ENCODE measurements at places on chromosomes 13 and 19. TPM values are rescaled to one million over a fixed set of nuclear protein-coding genes. Genes with fewer than 3 reads are reported as not detected.
A peak's percentile ranks its signal among the peaks of the same experiment; 100 is the strongest.

GRCh38 chr19:6412447-6413091, 12.0 kb downstream of the KHSRP start:
- no peaks in the 10 kb centered on the region for H3K4me1 ChIP-seq
- H3K27me3 ChIP-seq: no peaks in the 10 kb centered on the region
- no peak for DNase-seq

GRCh38 chr19:49368711-49369358, 5.2 kb downstream of the DKKL1 start:
- DNase-seq: no peak
- H3K36me3 ChIP-seq: peaks cover 4% of the 10 kb centered on the region
- peaks cover 5% of the 10 kb centered on the region for H3K27me3 ChIP-seq
- no peak overlapping the region for H3K27ac ChIP-seq

DNA sequence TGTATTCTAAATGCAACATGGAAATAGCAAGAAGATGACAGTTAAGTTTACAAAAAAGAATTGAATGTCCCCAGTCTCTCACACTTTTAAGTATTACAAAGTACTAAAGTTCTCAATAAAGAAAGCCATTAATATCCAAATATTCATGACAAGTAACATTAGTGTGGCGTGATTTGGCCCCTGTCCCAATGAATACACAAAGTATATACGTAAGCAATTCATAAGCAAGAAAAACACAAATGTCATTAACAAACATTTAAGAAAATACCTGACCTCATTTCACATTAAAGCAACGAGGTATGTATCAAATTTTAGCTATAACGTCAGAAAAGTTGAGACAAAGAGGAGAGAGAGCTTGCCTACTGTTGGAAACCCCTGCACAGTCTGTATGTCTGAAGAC, 241.9 kb upstream of the IRS2 start:
- H3K4me3 ChIP-seq: no peak overlapping the region
- DNase-seq: no peak
- H3K4me1 ChIP-seq: no peaks in the 10 kb centered on the region
- H3K36me3 ChIP-seq: no peaks in the 10 kb centered on the region

DNA sequence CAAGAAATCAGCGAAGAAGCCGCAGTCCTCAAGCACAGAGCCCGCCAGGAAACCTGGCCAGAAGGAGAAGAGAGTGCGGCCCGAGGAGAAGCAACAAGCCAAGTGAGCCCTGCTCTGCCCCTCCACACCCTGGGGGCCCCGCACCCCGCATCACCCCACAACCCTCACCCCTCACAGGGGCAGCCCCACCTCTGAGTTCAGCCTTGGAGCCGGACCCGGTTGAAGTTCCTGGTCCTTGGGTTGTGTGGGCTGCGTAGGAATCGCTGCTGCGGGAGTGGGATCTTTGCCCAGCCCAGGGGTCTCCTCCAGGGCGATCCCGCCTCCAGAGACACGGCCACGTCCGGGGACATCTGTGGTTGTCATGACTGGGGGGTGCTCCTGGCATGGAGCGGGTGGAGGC, 22.0 kb downstream of the PLIN4 start:
- H3K27me3 ChIP-seq: no peaks in the 10 kb centered on the region
- no peaks in the 10 kb centered on the region for H3K36me3 ChIP-seq
- H3K27ac ChIP-seq: no peak overlapping the region

DNA sequence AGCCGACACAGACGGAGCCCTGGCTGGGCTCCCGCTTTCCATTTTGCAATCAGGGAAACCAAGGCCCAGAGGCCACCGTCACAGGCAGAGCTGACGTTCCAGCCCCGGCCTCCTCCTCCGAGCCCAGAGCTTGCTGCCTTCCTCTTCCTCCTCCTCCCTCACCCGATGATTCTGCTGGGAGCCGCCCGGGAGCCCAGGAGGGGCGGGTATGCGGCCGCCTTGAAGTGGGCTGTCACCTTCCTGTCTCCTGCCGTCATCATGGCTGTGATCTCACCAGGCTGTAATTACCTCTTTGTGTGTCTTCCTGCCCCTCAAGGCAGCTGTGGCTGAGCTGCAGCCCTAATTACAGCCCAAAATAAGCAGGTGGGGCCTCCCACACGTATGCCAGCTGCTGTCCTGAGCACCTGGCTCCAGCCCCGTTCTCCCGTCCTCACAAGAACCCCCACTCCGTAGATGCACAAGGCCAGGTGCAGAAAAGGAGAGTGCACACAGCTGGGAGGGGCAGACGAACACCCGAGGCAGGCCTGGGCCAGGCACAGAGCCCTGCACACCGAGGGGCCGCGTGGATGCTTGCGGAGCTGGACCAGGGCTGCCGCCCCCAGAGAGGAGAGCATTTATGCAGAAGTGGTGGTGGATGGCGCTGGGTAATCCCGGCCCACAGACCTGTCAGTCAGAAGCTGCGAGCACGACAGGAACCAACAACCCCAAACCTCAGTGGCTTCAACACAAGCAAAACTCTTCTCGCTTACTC, 4.0 kb downstream of the TPGS1 start:
- peak overlapping the region; percentile 99 for H3K27ac ChIP-seq
- no peaks in the 10 kb centered on the region for H3K36me3 ChIP-seq
- DNase-seq: peak; percentile 81
- H3K27me3 ChIP-seq: no peaks in the 10 kb centered on the region

DNA sequence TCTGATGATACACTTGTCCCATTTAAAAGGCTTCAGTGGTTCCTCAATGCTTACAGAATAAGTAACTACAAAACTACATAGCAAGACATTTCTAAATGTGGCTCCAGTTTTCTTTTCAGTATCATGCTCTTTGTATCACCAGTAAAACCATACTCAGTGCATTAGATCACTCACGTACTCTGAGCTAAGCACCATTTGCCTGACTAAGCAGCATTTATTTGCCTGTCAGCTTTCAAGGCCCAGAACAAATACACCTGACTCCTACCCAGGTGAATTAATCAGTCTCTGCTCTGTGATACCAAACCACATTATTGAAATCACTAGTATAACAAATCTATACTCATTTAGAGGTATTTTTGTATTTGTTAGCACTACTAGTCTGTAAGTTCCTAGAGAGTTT, 47.4 kb upstream of the PCDH20 start:
- no peak overlapping the region for H3K4me3 ChIP-seq
- no peak overlapping the region for H3K27ac ChIP-seq
- no peaks in the 10 kb centered on the region for H3K27me3 ChIP-seq
- no peaks in the 10 kb centered on the region for H3K4me1 ChIP-seq

DNA sequence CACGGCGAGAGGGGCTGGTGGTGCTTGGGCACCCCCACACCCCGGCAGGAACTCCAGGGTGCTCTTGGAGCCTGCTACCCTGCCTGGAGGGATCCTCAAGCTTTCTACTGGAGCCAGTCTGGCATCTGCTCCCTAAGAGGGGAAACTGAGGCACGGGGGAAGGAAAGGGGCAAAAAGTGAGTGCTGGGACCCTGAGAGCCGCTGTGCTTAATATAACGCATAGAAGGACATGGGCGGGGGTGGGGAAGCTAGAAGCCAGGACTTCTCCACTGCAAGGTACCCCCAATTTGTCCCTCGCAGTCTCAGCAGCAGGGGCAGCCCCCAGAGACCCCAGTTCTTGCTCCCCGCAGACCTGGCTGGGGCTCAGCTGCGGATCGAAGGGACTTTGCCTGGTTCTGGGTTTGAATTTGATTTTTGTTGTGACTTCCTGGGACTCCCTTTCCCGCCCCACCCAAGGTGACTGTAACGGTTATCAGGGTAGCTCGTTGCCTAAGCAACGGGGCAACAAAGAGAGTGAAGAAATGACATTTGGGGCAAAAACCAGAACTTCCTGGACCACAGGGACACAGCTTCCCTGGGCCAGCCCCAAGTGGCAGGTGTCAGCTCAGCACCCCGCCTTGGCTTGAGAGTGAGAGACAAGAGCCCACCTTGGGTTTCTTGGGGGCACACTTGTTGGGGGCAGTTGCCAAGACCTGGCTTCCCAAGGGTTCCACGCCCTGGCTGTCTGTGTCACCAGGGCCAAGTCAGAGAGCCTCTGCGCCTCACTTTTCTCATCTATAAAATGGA, 638 bp downstream of the ADGRE5 start:
- peak overlapping the region; percentile 99 for H3K4me3 ChIP-seq
- peak overlapping the region; percentile 98 for H3K27ac ChIP-seq
- DNase-seq: peak; percentile 55
- H3K4me1 ChIP-seq: peaks cover 35% of the 10 kb centered on the region
- H3K36me3 ChIP-seq: peaks cover 15% of the 10 kb centered on the region

DNA sequence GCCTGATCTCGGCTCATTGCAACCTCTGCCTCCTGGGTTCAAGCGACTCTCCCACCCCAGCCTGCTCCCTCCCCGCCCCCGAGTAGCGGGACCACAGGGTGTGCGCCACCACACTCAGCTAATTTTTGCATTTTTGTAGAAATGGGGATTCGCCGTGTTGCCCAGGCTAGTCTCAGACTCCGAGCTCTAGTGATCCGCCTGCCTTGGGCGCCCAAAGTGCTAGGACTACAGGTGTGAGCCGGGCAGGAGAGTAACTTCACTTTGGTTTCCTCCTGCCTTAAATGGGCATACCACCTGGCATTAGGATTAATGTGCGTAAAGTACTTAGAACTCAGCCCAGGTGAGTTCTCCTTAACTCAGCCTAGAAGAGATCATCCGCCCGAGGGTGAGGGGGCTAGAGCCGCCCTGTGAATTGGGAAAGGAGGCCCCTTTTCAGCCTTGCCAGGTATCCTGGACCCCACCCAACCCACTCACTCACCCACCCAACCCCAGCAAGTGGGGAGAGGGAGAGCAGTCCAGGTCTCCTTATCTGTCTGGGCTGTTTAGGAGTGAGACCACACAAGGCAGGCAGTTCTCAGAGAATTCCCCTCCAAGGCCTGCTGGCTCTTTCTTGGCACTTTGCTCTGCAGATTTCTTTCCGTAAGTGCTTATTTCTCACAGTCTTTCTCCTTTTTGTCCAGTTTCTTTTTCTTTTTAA, 1.2 kb upstream of the ZFP36 start:
- H3K27me3 ChIP-seq: no peaks in the 10 kb centered on the region
- H3K36me3 ChIP-seq: peaks cover 18% of the 10 kb centered on the region
- H3K27ac ChIP-seq: peak overlapping the region; percentile 99
- DNase-seq: no peak

GRCh38 chr19:17607936-17608335, 52.5 kb downstream of the COLGALT1 start:
- H3K27me3 ChIP-seq: peaks cover 28% of the 10 kb centered on the region
- DNase-seq: no peak
- H3K4me1 ChIP-seq: peaks cover 15% of the 10 kb centered on the region

- H3K27ac ChIP-seq: peak overlapping the region; percentile 75
- H3K4me1 ChIP-seq: peaks cover 7% of the 10 kb centered on the region
- no peak for DNase-seq
- peaks cover 5% of the 10 kb centered on the region for H3K36me3 ChIP-seq
Measured at GRCh38 chr13:100650326-100650725, 24.3 kb downstream of the TMTC4 start.

- no peak overlapping the region for H3K27ac ChIP-seq
- no peak for DNase-seq
- no peaks in the 10 kb centered on the region for H3K4me1 ChIP-seq
- peaks cover 7% of the 10 kb centered on the region for H3K36me3 ChIP-seq
- H3K27me3 ChIP-seq: no peaks in the 10 kb centered on the region
Measured at GRCh38 chr19:56377105-56377924, 16.0 kb downstream of the ZNF582 start.

The SLC17A7 gene
- not detected for total RNA-seq

The AMER2 gene
- not detected for total RNA-seq

The MEF2B gene
- 3.5 TPM for total RNA-seq

The PRR20E gene
- total RNA-seq: not detected
